EL (cell line): ENCODE measurements at places on chromosomes 1 and 21.

DNA sequence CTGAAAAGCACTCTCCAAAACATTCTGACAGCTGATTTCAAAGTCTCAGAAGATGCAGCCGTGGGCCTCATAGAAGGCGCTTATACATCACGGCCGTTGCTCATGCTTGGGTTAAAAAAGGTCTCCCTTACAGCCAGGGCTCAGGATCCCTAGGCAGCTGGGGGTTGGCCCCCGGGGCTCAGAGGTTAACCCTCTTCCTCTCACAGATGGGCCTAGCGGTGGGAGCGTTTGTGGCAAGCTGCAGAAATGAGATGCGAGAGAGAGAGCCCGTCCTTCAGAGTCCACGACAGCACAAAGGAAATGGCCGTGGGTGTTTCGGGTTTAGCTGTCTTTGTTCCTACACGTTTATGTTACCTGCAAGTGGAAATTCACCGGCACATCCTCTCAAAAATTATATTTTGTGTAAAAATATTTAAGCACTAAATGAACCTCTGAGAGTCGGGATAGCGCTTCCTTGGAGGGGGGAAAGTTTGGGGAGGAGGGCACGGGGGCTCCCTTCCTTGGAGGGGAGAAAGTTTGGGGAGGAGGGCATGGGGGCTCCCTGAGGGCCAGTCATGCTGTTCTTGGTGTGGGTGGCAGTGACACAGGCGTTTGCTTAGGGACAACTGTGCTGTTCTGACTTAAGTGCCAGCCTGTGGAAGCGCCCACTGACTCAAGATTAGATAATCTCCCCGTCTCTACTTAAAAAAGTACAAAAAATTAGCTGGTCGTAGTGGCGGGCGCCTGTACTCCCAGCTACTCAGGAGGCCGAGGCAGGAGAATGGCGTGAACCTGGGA lies 20.5 kb upstream of the PRDM15 start:
- no peak for DNase-seq

GRCh38 chr1:229030630-229031029 lies 240.3 kb upstream of the RAB4A start:
- no peak for DNase-seq

DNA sequence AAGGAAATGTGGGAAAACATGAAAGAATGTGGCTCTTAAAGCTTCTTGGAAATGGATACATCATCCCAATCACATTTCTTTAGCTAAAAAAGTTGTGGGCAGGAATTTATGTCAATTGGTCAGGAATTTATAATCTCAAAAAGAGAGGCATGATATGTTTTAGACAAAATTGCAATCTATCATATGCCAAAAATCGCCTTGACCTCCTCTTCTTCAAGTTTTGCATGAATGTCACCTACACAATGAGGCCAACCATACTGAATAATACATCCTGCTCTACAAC lies 42.4 kb downstream of the ATP6V1G3 start:
- peak; percentile 40 for DNase-seq

DNA sequence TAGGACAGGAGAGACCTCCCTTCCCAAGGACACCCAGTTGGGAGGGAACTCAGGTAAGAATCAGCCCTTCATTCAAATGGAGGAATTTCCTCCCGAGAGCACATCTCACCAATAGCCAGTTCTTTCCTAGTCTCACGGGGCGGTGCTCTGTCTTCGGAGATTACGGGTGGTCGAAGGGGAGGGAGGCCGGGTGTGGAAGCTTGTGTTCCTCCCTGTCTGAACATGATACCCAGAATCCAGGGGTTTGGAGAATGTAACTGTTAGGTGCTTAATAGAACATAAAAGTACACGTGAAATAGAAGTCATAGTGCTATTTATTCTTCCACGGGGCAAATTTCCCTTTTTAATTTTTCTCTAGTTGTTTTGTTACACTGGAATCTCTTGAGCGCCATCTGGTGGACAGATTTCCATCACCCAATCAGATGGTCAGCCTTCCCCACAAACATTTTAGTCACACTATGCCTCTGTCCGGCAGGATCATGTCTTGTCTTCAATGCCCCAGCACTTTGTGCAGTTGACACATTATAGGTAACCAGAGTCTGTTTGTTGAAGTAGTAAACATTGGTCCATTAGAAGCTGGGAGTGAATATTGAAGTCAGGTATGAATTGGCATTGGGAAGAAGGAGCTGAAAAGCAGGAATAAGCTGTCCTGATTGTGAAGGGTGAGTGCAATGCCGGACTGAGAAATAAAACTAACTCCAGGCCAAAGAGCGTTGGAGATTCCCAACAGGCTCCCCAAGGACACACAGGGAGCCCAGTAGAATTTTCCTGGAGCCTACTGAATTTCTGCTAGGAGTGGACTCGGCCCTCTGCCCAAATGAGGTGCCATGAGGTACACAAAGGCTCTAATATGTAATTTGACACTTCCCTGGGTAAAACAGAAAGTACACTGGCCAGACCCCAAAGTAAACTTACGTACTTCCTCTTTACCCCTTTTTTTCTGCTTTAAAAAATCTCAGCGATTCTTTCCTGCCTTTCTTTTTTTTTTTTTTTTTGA lies 27.6 kb upstream of the ZNF697 start:
- DNase-seq, result peak; percentile 88

GRCh38 chr1:115783311-115783710 lies 14.8 kb upstream of the CASQ2 start:
- no peak for DNase-seq

DNA sequence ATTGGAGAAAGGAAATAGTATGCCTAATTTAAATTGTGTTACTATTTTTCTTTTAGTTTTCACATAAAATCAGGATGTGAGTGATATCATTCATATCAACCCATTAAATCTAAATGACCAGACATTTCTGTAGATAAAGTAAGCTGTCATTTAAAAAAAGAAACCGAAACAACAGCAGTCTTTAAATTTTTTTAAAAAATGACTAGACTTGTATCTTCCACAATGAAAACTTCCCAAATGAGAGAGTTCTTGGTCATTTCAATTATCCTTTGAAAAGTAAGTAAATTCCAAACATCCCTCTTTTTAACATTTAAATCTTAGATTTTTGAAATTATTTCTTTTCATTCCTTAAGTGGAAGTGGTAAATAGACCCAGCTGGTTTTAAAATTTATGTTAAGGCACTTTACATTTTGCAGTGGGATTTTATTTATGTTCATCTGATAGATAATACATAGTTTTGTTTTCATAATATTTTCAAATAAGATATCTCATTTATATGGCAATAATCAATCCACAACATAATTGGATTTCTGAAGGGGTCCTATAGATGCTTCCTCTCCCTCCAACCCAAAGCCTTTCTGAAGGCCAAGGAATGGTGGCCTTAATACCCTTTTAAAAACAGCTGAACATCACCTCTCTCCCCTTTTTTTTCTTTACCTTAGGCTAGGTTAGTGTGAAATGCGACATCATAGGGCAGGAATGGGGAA lies 3.1 kb downstream of the FOXD3 start:
- no peak for DNase-seq

- no peak for DNase-seq
Observed at GRCh38 chr1:80181418-80181817, 1174.9 kb upstream of the ADGRL4 start.

GRCh38 chr1:28449904-28450303 lies 55.9 kb upstream of the RCC1 start:
- peak; percentile 39 for DNase-seq

DNA sequence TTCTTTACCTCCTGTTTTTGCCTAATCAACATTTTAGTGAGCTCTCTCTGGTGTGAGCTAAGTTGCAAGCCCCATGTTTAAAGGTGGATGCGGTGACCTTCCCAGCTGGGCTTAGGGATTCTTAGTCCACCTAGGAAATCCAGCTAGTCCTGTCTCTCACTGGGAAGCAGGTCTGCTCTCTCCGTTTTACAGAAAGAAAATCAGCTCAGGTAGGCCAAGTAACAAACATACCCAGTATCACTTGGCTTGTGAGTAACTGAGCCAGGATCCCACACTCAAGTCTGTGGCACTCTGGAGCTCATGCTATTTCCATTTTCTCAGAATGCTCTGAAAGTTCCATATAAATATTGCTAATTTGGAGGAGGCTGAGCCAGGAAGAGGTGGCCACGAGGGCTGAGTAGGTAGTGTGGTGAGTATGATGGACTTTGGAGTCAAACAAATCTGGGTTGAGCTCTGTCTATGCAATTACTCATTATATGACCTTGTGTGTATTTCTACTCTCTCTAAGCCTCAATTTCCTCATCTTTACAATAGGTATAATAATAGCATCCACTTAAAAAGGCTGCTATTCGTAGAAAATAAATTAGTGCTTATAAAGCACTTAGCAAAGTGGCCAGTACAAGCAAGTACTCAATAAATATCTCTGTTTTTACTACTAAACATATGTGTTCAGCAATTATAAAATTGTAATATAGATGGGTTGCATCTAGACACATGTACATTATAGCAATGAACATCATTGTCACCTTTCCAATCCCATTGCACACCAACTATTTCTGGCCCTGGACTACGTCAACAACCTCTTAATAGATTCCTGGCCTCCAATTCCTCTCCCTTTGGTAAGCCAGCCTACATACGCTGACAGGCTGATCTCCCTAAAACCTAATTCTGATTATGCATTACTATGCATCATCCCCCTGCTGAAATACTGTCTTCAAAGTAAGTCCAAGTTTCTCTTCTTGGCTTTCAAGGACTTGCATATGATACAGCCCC lies 32.7 kb upstream of the DHCR24 start:
- DNase-seq, result no peak

GRCh38 chr1:209038316-209038715 lies 545.2 kb upstream of the CAMK1G start:
- peak; percentile 38 for DNase-seq

DNA sequence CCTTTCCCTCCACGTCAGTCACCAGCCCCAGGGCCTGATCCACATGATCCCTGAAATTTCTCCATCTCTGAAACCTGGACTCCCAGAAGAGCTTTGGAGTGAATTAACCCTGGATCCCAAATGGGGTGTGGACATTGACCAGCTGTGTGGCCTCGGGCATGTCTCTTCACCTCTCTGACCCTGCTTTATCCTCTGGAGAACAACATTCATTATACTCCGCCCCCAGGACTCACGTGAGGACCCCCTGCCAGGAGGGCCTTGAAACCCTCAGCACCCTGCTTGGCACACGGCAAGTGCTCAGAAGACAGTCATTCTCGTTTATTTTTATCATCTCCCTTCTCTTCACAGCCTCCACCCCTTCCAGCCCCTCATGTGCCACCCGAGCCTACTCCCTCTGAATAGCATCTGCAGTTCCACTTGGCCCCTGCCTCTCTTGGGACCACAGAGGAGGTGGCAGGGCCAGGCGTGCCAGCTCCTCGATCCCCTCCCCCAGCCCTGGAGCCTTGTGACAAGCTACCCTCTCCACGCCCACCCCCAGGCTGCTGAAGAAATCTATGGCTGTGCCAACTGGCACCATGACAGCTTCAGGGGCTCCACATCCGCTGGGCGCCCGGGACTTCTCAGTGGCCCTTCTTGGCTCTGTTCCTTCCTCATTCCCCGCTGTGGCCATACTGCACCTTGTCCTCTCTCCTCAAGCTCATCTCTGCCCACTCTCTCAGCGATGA lies 18.0 kb downstream of the ADGRB2 start:
- DNase-seq, result no peak

- DNase-seq, result no peak
Observed at GRCh38 chr1:68633141-68633919, 136.4 kb upstream of the DEPDC1 start.

DNA sequence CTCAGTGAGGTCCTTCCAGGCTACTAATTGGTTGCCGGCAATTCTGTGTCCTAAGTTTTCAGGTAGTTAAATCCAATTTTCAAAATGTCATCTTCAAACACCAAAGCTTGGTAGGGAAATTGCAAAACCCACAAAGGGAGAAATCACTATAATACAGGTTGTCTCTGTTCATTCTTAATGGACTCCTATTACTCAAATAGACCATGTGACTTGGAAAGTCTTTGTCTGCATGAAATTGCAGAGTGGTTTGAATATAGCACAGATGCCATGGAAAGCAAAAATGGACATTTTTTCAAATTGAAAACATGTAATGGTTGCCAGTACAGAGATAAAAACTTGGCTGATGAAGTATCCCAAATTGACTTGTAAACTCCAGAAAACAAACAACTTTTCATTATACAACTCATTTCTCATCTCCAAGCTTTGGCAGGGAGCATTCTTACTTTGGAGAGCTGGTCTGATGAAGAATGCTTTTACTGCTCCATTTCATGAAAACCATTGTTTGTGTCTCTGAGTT lies 169.5 kb upstream of the PKN2 start:
- no peak for DNase-seq

GRCh38 chr1:159602501-159602999 lies 14.9 kb downstream of the APCS start:
- DNase-seq, result no peak

DNA sequence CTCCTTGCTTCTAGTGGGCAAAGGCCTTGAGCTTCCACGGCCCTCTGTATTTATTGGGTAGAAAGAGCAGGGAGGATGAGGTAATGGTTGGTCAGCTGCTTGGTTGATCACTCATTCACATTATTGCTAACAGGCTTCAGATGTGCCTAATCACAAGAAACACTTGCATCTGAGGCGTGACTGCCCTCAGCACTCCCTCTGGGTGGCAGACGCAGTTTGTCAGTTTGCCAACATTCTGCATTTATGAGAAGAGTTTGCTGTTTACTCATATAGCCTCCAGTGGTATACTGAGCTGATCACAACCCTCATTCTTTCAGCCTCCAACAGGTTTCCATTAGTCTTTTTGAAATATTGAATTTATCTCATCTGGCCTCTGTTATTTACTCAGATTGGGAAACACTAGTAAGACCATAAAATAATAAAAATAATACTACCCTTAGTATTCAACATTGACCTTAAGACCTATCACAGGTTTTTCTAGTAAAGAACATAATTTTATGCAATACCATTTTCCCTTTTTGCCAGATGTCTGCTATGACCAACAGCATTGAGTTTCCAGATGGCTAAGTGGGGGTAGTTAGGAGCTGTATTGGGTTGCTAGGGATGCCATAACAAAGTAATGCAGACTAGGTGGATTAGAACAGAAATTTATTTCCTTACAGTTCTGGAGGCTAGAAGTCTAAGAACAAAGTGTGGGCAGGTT lies 53.3 kb downstream of the PTGFR start:
- DNase-seq, result peak; percentile 73

DNA sequence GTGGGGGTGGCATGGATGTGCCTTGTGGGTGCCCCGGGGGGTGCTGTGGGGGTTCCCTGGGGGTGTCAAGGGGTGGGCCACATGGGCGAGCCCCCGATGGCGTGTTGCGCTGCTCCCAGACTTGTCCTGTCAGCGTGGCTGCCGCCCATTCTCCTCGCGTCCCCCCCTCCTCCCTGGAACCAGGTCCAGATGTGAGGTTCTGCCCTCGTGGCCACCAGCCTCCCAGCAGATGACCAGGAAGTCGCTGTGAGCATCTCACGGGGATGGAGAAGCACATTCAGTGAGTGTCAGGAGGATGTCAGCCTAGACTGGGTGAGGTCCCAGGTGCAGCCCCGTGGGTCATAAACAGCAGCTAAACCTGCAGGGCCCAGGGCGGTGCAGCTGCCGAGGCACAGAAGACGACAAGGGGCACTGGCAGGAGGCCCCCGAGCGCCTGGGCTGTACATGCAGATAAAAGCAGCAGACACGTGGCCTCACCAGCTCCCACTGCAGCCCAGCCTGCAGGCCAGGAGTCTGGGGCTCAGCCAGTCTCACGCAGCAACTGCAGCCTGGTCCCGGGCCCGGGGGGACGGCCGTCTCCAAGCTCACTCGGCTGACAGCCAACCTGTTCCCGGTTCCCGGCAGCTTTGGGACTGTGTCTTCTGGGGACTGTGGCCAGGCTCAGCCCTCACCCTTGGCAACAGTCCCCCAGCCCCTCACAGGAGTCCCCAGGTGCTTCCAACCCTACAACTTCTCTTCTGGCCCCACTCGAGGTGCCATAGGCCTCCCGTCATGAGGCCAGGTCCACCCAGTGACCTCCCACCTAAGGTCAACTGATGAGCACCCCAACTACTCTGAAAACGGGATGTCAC lies 17.5 kb upstream of the COL6A2 start:
- DNase-seq, result no peak
